ENCODE measurements at places on chromosomes 1 and 21.

DNA sequence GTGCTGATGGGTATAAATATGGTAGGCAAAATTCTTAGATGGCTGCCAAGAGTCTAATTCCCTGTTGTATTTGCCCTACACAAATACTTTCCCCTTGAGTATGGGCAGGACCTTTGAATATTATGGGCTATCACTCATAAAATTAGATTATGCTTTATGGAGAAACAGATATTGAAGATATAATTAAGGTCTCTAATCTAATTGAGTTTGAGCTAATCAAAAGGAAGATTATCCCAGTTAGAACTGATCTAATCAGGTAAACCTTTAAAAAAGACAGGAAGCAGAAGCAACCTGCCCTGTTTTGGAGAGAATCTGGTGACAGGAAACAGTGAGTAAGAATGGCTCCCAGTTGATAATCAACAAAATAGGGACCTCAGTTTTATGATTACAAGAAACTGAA is 609.0 kb upstream of the PRMT6 start:
- DNase-seq = no peak

DNA sequence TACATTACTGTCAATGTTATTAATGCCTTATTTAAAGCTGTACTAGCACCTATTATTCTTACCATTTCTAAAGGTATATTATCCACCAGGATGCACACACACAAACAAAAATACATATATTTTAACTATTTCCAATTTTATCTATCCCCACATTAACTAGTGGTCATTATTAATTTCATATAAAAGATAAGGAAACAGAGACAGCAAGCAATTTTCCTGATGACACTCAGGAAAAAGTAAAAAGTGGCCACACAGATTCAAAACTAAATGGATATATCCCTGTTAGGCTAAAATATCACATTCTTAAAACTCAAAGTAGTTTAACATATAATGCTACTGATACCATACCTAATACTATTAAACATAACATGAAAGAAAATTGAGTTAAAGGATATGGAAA is 534.1 kb downstream of the KCNT2 start:
- DNase-seq = no peak

- no peak for DNase-seq
Observed at GRCh38 chr1:71264039-71264438, 183.2 kb upstream of the ZRANB2 start.

GRCh38 chr1:30919025-30919881 is 10.7 kb upstream of the SDC3 start:
- DNase-seq = no peak

- peak; percentile 15 for DNase-seq
Observed at GRCh38 chr21:45467221-45467779, 62.3 kb downstream of the COL18A1 start.

- no peak for DNase-seq
Observed at GRCh38 chr1:239872626-239873025, 219.1 kb upstream of the FMN2 start.

All from glutamatergic neuron (in vitro differentiated cells).